ENCODE measurements at places on chromosomes 13 and 19.

- DNase-seq: no peak
These were observed 1.0 kb downstream of the POSTN start for GRCh38 chr13:37597477-37598025.

- DNase-seq: no peak
These were observed 1.1 kb upstream of the PTGER1 start for GRCh38 chr19:14476327-14476672.

DNA sequence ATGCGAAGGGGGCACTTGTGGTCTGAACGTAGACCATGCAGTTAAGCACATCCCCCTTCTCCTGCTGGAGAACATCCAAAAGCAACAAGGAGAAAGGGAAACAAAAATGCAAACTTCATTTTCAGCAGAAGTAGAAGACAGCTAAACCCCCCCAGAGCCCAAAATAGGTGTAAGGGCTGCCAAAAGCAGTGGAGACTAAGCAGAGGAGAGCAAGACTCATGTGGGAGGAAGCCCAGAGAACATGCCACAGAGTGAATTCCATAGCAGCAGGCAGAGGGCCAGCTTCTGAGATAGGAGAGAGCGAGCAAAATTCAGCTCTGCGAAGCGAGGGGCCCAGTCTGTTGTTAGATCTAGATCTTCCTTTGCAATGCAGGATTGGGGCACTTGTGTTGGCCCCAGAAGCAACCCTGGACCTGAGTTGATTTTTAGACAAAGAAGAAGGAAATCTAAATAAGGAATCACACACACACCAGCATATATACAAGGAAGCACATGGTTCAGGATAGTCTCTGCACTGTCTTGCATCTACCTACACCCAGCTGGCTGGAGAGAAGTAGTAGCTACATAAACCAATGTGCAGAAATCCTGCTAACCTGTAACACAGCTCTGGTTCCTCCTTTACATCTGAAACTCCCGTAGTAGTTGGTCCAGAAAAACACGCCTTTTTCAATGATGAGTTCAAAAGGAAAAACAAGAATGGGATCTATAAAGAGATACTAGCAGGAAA, 199.6 kb downstream of the SPRY2 start:
- DNase-seq: no peak

- DNase-seq: no peak
These were observed 15.0 kb upstream of the CD177 start for GRCh38 chr19:43338530-43338929.

GRCh38 chr19:33830264-33830663, 33.6 kb downstream of the KCTD15 start:
- DNase-seq: no peak

DNA sequence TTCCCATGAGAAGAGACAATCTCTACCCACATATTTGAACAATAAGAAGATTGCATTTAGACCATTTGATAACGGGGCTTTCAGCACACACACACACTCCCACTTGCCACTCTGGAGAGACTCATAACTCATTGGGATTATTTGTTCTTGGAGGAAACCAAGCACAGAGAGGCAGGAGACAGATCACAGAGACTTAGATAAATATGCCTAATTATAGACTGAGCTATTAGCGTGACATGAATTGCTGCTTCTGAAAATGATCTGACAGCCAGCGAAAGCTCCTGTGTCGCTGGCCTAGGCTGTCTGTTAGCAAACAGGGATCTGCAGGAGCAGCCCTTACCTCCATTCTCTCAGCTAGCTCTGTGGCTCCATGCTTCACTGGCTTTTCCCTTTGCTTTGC, 111.4 kb downstream of the CCNA1 start:
- no peak for DNase-seq

DNA sequence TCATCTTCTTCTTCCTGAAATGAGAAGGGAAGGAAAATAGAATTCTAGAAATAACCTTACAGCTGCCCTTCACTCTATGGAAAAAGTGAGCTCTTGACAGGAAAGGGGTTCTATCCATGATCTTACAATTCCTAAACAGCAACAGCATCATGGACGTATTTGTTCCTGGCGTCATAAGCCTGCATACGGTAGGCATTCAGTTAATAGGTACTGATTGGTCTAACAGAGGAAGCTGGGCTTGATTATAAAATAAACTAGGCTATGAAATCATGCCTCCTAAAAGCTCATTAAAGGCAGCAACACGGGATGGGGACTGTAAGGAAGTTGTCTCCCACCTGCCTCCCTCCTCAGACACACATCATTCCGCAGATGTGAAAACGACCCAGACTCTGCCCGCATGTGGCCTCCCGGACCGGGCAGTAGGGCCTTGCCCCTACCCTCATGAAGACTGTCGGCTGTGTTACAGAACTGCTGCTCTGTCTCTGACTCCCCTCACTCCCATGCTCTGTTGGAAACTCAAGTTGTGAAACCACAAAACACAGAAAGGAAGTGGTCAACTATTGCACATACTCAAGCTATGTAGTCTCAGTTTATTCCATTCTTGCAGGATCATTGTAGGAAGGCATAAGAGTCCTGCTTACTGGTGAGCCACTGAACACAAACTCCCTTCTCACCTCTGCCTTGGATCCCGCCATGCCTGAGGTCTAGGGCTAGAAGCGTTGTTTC, 129.8 kb downstream of the DLEU7 start:
- DNase-seq: no peak

DNA sequence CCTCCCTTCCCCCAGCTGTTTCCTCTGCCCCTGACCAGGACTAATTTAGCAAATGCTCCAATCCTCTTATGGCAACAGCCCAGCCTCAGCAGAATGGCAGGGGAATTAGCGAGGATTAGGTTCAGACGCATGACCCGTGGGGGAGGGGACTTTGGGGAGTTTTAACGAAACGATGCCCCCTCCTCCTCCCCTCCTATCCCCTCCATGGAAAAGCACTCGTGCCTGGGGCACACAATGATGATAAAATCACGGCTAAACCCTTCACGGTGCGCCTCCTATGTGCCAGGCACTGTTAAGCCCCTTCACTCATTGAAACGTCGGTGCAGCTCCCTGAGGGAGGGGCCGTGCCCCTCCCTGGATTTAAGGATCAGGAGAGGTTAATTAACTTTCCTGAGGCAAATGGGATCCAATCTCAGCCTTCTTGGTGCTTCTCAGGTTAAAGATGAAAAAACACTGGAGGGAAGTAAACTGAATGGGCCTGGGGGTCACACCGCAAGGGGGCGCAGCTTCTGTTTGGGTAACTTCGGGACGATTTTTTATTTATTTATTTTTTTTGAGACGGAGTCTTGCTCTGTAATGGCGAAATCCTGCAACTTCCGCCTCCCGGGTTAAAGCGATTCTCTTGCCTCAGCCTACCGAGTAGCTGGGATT, 10.1 kb upstream of the TPRX2 start:
- no peak for DNase-seq

DNA sequence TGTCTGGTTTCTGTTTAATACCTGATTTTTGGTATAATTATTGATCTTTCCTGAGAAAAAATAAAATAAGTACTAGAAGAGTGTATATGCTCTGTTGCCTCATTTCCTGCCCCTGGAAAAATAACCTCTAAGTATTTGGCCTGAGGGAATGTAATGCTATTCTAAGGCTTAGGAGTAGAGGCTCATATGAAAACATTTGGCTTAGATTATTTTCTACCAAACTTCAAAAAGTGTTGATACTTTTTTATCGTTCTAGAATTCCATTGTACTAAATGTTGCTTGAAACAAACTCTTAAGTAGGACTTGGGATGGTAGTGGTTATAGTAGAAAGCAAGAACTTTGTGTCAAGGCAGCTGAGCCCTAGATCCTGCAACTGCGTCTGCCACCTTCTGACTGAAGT, 57.8 kb downstream of the COG3 start:
- DNase-seq: no peak

DNA sequence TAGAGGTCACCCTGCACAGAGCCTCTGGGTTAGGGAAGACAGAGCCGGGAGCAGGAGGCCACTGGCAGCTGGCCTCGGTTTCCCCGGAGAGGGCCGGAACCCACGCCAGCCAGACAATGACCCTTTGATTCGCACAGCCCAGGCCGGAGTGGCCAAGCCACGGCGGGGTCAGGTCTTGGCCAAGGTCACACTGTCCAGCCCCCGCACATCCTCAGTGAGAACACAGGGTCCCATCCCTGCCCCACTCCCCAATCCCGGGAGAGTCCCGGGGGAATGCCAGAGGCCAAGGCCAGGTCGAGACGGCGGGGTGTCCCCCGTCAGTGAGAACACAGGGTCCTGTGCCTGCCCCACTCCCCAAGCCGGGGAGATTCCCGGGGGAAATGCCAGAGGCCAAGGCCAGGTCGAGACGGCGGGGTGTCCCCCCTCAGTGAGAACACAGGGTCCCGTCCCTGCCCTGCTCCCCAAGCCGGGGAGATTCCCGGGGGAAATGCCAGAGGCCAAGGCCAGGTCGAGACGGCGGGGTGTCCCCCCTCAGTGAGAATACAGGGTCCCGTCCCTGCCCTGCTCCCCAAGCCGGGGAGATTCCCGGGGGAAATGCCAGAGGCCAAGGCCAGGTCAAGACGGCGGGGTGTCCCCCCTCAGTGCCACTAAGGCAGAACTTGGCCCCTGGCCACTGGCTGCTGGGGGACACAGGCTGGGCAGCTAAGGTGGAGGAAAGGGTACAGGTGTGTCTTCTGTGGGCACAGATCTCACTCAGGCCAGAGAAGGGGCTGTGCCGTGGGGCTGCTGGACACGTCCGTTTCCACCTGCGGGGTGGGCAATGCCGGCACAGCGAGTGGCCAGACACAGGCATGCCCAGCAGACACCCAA, 1.7 kb upstream of the FSTL3 start:
- DNase-seq: no peak

DNA sequence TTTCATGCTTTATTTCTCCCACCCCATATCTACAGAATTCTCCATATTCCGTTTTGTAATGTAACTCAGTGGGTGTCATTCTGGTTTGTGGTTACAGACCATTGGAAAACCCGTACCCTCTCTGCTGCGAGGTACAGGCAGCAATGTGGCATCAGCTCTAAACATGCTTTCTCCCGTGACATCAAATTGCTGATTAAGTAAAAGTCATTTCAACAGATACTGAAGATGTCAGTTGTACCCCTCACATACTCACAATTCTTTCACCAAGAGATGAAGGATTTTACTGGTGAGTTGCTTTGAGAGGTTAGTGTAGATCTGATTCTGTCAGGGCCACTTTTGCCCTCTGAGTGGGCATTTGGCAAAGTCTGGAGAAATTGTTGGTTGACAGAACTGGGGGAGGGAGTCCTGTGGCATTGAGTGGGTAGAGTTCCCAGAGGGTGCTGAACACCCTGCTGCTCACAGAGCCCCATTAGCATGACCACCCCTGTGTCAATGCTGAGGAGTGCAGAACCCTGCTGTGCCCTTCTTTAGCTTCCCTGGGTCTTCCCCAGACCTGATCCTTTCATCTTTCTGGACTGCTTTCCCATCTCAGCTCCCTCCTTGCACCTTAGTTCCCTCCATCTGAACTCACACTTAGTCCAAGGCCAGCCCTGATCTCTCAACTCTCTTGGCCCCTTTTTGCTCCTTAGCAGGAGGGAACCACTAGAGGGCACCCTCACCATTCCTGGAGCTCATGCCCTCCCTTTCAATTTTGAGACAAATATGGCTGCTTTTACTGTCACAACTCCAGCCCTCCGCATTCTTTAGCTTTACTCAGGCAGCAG, 39.9 kb upstream of the CEACAM8 start:
- no peak for DNase-seq
